ENCODE measurements at places on chromosomes 5 and 9.

DNA sequence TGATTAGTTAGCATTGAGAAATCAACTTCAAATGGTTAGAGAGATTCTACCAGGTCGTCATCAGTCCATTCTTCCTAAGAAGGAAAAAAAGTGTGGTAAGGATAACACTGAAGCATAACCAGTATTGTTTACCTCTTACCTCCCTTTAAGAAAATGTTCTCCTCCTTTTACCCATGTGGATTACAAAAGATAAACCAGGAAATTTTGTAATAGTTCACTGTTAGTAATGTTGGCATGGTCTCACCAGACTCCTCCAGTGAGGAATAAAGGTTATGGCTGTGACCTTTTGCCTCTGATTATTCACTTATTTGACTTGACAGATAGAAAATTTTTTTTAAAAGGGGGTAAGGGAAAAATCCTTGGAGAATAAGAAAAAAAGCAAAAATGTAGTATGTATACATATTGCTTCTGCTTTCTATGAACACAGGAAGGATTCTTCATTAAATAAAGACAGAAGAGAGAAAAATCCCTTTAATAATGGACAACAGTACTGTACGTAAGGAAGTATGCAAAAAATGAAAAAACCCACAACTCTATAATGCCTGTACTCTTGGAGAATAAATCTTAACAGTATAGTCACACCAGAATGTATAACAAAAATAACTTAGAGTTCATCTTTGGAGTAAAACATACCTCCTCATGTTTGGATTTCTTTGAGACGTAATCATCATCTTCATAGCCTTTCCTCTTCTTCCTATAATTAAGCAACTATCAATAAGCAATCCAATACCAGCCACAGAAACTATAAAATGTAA lies 18.1 kb downstream of the CCNH start:
- DNase-seq, result no peak

- DNase-seq, result no peak
Measured at GRCh38 chr5:179319741-179320281, 25.4 kb downstream of the ADAMTS2 start.

- DNase-seq, result no peak
Measured at GRCh38 chr5:172870291-172870714, 36.3 kb downstream of the ERGIC1 start.

GRCh38 chr9:33105959-33106358 lies 29.5 kb upstream of the SMU1 start:
- DNase-seq, result no peak

- DNase-seq, result no peak
Measured at GRCh38 chr9:119283078-119283794, 86.0 kb downstream of the BRINP1 start.
